ENCODE measurements at places on chromosomes 16 and 17. TPM values are rescaled to one million over a fixed set of nuclear protein-coding genes. Genes with fewer than 3 reads are reported as not detected.

CCDC200 gene
- total RNA-seq: not detected

LGALS9C gene
- 1.9 TPM for total RNA-seq

GPR142 gene
- not detected for total RNA-seq

KRTAP29-1 gene
- total RNA-seq: not detected

PLEKHM1 gene
- total RNA-seq: 42.5 TPM

CMTM2 gene
- total RNA-seq: 0.65 TPM

- DNase-seq: no peak
Measured at GRCh38 chr17:60169921-60170817, 20.4 kb downstream of the CA4 start.

- no peak for DNase-seq
Measured at GRCh38 chr17:63701456-63701820, 1.5 kb upstream of the LIMD2 start.

GRCh38 chr16:66408163-66409048 is 18.7 kb upstream of the BEAN1 start:
- peak; percentile 42 for DNase-seq

DNA sequence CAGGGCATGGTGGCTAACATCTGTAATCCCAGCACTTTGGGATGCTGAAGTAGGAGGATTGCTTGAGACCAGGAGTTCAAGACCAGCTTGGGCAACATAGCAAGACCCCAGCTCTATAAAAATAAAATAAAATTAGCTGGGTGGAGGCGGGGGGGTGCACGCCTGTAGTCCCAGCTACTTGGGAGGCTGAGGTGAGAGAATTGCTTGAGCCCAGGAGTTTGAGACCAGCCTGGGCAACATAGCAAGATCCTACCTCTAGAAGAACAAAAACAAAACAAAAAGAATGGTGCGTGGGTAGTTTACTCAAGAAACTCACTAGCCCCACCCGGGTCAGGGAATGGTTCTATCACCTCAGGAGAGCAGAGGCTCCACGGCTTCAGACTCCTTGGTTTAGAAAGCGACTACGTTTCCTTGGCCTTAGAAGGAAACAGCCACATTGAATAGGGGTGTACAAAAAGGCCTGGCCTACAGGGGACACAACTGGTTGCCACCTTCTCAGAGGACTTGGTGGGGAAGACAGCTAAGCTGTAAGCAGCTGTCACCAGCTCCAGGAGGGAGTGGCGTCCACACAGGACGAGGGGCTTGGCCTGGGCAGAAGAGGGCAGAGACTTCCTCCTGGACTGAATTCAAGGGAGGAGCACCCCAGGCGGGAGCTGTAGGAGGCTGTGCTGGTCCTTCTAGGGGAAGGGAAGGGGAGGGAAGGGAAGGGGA is 716 bp downstream of the TK1 start:
- peak; percentile 57 for DNase-seq

GRCh38 chr16:73189136-73189535 is 141.2 kb upstream of the ZFHX3 start:
- no peak for DNase-seq

- DNase-seq: no peak
Measured at GRCh38 chr17:9755083-9755482, 36.3 kb downstream of the DHRS7C start.

- peak; percentile 62 for DNase-seq
Measured at GRCh38 chr16:56332464-56333079, 92.8 kb downstream of the AMFR start.

DNA sequence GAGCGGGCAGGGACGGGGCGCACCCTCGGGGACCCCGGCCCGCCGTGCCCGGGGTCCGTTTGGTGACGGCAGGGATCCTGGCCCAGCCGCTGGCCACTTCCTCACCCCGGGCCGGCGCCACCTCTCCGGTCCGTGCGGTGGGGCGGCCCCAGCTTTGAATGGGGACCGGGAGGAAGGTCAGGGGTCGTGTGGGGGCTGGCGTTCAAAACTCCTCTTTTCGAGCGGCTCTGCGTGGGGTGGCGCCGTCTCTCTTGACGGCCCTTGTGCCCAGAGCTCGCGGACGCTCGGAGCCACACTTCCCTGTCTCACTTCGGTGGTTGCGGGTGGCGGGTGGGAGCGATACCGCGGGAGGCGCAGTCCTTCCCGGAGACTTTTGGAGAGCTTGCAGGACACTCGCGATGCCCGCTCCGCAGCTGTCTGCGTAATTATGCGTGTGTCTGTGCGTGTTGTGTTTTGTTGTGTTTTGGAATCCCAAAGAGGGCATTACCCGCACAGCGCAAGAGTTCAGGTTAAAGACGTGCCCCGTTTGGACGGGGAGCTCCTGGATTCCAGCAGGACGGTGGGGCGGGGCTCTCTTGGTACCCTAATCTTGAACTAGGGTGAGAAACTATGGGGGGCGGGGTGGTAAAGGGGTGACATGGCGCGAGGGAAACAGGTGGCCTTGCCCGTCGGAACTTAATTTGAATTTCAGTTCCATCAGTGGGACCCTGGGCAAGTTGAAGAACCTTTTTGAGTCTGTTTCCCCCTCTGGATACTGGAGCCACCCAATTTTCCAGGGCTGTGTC is 637 bp downstream of the PLCG2 start:
- DNase-seq: peak; percentile 29

DNA sequence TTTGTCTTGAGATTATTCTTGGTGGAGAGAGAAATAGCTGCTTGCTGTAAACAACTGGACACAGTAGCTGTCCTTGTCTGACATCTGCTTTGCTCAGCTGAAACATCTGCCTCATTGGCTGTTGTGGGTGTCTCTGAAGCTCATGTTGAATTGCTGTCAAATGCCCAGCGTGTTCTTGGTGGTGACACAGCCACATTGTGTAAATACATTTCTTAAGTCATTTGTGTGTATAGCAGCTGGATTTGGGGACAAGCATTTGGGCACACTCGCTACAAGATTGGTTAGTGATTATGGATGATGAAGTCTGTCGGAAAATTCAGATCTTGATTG is 5.3 kb downstream of the FAM234A start:
- DNase-seq: no peak

DNA sequence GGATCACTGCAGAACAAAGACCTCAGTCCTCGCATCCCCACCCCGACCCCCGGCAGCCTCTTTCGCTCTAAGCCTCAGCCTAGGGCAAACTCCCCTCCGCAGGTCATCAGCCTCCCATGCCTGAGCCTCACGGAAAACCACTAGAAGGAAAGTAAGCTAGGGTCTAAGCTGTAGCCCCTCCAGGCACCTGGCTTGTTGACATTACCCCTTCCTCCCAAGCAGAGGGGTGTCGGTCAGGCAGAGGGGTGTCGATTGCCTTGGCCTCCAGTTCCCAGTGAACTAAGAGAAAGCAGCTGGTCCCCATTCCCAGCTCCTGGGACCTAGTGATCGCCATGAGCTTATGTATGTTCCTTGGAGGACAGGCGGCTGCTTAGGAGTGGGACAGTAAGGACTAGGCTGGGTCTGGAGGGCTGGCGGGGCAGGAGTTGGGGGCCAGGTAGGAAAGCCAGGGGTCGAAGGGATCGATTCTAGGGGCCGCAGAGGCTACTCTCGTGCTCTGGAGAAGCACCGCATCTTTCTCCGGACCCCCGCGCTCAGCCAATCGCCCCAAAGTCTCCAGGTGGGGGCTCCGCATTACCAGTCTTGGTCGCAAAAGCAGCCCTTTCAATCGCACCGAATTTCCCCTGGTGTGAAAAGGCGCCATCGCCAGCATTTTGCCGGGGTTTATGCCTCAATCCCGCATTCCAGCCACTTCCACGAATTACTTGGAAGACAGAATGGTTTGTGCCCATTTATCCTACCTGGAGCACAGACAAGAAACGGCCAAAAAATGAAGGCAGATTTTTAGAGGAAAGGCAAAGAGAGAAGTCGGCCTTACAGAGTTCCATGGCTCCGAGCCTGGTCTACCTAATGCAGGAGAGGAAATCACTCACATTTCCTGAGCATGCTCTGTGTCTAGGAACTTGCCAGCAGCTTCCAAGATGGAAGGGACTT is 21.3 kb upstream of the HOXB13 start:
- DNase-seq: no peak

DNA sequence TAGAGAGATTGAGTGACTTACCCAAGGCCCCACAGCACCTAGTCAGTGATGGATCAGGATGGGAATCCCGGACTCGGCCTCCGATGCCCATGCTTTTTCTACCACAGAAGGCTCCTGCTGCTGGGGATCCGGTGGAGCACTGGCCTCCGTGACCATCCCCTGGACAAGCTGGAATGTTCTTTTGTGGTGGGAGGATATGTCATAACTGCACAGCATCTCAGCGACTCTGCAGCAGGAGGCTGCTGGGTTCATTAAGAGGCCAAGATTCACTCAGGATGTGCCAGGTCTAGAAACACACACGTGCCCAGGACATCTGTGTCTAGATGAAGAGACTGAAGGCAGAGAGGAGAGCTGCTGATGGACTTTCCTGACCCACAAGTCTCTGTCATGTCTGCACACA is 34.7 kb upstream of the NGFR start:
- DNase-seq: no peak

DNA sequence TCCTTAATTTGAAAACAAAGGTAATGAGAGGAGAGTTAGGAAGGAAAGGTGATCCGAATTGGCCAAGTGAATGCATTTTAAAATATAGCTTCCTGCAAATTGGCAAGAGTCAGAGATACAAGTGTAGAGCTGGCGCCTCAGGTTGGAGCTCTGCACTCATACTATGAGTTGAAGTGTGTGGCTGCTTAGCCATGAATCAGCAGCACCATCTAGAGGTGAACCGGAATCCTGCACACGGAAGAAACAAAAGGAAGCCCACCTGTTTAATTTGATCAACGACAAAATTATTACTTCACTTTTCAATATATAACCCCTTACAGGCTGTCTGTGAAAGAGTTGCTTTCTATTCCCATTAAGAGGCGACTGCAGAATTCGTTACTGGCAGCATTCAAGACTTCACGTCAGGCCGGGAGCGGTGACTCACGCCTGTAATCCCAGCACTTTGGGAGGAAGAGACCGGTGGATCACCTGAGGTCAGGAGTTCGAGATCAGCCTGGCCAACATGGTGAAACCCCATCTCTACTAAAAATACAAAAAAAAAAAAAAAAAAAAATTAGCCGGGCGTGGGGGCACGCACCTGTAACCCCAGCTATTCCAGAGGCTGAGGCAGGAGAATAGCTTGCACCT is 1253.7 kb upstream of the CDH8 start:
- DNase-seq: peak; percentile 27

DNA sequence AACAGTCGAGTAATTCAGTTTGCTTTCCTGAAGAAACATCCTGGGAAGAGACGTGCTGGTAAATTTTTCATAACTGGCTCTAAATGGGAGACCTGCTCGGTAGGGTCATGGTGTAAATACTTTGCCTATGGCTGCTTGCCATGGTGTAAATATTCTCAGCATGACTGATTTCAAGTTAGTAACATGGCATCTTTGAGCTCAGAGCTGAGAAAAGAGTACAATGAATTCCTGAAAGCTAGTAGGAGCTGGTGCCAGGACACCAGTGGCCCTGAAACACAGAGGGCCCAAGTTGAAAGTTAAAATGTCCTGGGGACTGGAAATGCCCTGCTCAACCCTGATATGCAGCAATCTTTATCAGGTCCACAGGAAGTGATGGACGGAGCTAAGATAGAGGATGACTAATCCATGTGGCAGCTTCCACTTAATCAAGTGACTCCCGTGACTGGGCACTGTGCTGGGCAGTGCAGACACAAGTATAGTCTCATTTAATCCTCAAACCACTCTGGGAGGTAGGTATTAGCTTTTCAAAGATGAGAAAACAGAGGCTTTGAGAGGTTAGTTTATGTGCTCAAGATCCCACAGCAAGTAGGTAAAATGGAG is 130.1 kb upstream of the ADAMTS18 start:
- DNase-seq: no peak

DNA sequence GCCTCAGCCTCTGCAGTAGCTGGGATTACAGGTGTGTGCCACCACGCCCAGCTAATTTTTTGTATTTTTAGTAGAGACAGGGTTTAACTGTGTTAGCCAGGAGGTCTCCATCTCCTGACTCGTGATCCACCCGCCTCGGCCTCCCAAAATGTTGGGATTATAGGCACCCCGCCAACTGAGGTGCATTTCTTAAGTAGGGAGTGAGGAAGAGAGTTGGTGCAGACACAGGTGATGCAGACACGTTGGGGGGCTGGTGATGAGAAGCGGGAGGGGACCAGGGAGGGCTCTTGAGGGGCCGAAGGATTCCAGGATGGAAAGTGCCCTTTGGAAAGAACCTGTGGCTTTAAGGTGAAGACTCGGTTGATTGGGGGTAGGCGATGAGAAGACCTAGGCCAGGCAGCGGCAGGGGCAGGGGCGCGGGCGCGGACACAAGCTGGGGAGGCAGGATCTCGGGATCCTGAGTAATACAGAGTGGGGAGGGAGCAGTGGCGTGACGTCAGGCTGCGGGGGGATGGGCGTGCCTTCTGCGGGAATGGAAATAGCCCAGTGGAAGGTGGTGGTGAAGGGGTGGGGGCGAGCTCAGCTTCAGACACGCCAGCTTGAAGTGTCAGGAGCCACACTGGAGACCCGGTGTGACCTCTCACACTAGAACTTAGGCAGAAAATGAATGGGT is 2.5 kb upstream of the ATP6V0C start:
- no peak for DNase-seq

DNA sequence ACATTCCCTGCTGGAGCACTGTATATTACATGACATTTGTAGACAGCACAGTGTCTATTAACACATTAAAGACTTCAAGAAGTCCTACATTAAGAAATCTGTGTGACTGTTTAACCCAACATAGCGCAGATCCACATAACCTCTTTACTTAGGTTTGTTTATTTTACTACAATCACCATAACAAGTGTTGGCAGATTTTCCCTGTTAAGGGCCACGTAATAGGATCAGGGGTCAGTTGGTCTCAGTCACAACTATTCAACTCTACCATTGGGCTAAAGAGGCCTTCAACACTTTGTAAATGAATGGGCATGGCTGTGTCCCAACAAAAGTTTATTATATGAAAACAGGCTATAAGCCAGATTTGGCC is 51.3 kb upstream of the ADORA2B start:
- DNase-seq: no peak

DNA sequence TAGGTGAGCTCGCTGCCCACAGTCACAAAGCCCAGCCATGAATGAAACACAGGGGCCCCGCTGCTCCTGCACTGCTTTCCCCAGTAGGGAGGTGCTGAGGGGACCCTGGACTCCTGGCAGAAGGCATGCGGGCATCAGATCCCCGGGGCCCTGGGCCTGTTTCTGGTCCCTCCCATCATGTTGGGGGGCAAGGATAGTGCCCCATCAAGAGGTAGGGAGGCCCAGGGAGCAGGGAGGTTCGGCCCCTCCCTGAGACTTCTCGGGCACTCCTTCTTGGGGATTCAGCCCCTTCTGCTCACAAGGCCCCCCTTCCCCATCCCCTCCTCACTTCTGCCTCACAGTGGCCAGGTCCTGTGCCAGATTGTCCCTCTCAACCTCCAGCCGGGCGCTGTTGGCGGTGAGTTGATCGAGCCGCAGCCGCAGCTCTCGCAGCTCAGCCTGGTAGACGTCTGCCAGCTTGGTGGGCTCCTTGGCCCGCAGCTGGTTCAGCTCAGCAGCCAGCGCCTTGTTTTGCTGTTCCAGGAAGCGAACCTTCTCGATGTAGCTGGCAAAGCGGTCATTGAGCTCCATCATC is 515 bp downstream of the GFAP start:
- DNase-seq: no peak

- DNase-seq: peak; percentile 69
Measured at GRCh38 chr17:17837966-17838962, 1.5 kb upstream of the SREBF1 start.

Measured in PC-9 (cell line).